ENCODE measurements at places on chromosomes 1 and 21.

GRCh38 chr21:37186983-37187382, 80.2 kb downstream of the VPS26C start:
- DNase-seq = no peak
- no peak overlapping the region for H3K4me3 ChIP-seq
- H3K36me3 ChIP-seq = peaks cover 12% of the 10 kb centered on the region
- no peaks in the 10 kb centered on the region for H3K4me1 ChIP-seq
- H3K27ac ChIP-seq = no peak overlapping the region
- no peaks in the 10 kb centered on the region for H3K27me3 ChIP-seq

DNA sequence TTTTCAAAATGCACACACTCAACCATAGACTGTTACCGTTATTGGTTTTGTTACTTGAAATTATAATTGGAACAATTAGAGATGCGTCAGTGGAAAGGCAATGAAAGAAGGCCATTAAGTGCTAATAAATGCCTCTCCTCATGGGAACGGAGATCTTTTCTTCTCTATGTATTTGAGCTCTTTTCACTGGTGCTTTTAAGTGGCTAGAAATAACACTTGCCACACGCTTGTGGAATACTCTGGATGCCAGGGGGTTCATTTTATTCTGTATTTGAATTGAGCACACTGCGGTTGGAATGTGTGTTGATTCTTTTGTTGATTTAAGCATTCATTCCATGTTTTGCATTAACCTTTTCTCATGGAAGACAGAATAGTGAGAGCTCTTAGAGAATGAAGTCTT, 68.4 kb downstream of the DNM3 start:
- no peak overlapping the region for H3K4me3 ChIP-seq
- no peak overlapping the region for H3K27ac ChIP-seq
- no peak for DNase-seq
- H3K36me3 ChIP-seq = no peaks in the 10 kb centered on the region

DNA sequence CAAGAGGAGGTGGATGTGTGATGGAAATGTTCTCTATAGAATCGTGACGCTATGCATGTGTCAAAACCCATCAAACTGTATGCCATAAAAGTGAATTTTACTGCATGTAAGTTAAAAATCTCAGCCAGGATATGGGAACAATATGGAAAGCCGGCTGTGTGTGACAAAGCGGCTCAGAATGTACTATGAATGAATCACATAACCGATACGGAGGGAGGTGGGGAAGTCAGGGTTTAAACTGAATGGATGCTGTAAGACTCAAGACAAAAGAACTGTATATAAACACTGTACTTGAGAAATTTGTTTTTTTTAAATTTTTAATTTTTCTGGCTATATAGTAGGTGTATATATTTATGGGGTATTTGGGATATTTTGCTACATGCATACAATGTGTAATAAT, 111.6 kb upstream of the PDE4B start:
- DNase-seq = peak; percentile 9
- H3K27me3 ChIP-seq = no peaks in the 10 kb centered on the region
- H3K4me1 ChIP-seq = no peaks in the 10 kb centered on the region
- no peaks in the 10 kb centered on the region for H3K36me3 ChIP-seq
- H3K4me3 ChIP-seq = no peak overlapping the region
- H3K27ac ChIP-seq = no peak overlapping the region

DNA sequence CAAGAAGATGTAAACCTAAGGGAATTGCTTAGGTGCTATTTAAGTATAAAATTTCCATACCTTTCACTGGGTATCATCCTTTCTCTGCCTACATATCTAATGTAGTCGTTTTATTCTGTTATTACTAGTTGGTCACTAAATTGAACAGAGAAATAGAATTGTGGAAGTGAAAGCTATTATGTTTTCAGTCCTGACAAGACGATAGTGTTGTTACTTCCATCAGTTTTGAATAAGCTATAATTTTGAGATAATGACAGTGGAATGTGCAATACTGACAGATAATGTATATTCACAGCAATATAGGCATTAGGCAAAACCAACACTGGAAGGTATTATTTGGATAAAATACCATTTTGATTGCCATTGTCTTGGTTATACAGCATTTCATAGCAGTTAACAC, 181.8 kb downstream of the ADGRL2 start:
- H3K4me3 ChIP-seq = no peak overlapping the region
- DNase-seq = no peak
- no peak overlapping the region for H3K27ac ChIP-seq
- H3K4me1 ChIP-seq = no peaks in the 10 kb centered on the region

GRCh38 chr1:13725714-13726175, 25.8 kb downstream of the PRDM2 start:
- H3K36me3 ChIP-seq = no peaks in the 10 kb centered on the region
- H3K4me1 ChIP-seq = no peaks in the 10 kb centered on the region
- H3K27me3 ChIP-seq = no peaks in the 10 kb centered on the region
- H3K4me3 ChIP-seq = no peak overlapping the region

DNA sequence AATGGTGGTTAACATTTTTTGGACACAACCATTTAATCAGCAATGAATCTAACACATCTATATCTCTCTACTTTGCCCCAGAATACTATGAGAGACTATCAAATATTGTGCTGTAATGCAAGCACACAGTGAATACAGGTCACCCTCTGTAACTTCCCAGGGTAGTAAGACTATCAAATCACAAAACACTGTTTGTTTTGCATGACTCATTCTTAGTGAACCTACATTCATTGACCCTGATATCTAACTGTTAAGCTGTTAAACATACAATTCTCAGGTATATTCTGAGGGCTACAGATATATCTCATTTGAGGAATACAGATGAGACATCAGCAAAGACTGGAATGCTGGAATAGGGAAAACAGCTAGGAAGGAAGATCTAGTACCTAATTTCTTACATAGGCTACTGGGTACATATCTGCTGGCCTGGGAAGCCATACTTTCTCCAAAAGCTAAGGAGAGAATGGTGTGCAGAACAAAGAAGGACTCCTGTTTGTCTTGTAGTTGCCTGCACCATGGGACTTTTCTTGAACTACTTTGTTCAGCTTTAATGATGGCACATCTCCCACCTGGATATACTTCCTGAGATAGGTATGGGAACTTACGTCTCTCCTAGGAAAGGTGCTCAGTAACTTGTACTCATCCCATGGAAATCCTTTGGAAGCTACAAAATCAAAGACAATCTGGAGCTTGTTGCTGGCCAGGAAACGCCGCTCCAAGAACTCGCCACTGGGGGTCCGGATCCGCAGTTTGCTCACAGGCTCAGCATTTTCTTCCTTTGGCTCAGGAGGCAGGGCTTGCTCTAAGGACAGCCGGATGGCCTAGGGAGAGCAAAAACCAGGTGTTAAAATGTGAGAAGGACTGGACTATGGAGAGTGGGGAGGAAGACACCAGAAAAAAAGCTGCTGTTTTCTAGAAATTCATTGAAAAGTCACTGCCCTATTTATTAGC, 51.9 kb upstream of the DMRTA2 start:
- no peak for DNase-seq
- no peaks in the 10 kb centered on the region for H3K27me3 ChIP-seq

DNA sequence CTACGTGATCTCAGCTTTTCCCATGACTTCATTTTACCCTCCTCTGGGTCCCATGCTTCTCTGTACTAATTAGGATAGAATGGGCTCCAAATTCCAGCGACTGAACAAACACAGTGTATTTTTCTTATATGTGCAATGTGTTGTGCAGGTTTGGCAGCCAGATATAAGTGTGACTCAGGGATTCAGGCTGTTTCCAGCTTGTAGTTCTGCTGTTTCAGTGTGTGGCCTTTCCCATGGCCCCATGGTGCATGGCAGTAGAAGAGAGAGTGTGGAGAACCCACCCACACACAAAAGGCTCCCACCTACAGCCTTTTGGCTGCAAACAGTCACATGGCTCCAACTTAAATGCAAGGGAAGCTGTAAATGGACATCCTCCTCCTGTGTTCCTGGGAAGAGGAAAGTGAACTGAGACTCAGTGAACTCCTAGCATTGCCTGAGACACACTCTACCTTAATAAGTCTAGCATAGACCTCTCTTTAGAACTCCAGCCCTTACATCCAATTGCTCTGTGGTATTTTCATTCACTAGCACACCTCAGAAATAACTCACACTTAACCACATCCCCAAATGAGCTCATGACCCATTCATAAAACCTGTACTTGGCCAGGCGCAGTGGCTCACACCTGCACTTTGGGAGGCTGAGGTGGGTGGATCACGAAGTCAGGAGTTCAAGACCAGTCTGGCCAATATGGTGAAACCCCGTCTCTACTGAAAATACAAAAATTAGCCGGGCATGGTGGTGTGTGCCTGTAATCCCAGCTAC, 58.7 kb downstream of the KIAA0040 start:
- H3K27ac ChIP-seq = no peak overlapping the region
- H3K27me3 ChIP-seq = no peaks in the 10 kb centered on the region
- DNase-seq = no peak
- peaks cover 19% of the 10 kb centered on the region for H3K4me1 ChIP-seq

GRCh38 chr1:82052563-82052962, 251.8 kb downstream of the ADGRL2 start:
- H3K36me3 ChIP-seq = no peaks in the 10 kb centered on the region
- peak; percentile 1 for DNase-seq
- H3K4me1 ChIP-seq = peaks cover 3% of the 10 kb centered on the region
- H3K27me3 ChIP-seq = no peaks in the 10 kb centered on the region
- no peak overlapping the region for H3K27ac ChIP-seq

DNA sequence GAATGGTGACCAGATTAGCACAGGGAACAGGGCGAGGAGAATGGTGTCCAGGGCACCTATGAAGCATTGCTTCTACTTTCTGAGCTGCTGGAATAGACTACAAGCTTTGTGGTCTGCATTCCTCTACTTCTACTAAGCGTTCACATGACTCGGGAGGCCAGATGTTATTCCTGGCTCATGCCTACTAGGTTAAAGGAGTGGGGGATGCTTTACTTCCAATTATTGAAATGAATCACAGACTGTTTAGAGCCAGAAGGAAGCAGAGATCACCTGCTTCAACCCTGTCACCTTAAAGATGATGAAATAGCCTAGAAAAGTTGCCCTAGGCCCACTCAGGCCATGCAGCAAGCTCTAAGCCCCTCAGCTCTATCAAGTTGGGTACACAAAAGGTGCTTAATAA, 633.5 kb downstream of the KIF26B start:
- no peaks in the 10 kb centered on the region for H3K27me3 ChIP-seq
- H3K27ac ChIP-seq = peak overlapping the region; percentile 72
- H3K4me3 ChIP-seq = no peak overlapping the region
- peak; percentile 73 for DNase-seq
- no peaks in the 10 kb centered on the region for H3K36me3 ChIP-seq

DNA sequence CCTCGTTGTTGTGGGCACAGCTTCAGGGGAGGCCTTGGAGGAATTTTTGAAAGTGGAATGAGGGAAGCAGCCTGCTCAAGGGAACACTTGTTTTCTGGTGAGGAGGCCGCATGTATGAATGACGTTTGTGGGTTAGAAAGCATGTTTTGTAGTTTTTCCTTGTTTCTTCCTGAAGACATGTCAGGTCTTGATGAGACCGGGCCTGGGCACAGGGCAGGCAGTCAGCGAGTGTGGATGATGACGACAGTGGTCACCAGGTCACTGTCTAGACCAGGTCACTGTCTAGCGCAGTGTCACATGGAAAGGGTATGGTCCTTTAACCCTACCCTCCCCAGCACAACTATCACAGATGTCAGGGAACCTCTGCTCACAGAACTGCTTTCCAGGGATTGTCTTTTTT, 7.3 kb downstream of the PSEN2 start:
- DNase-seq = no peak
- H3K4me3 ChIP-seq = no peak overlapping the region
- no peaks in the 10 kb centered on the region for H3K27me3 ChIP-seq
- H3K36me3 ChIP-seq = no peaks in the 10 kb centered on the region

GRCh38 chr1:11961230-11961629, 19.0 kb upstream of the MFN2 start:
- H3K27ac ChIP-seq = no peak overlapping the region
- H3K4me3 ChIP-seq = no peak overlapping the region
- no peak for DNase-seq
- peaks cover 72% of the 10 kb centered on the region for H3K36me3 ChIP-seq
